Stimulated activated CD8-positive, alpha-beta memory T cell treated with anti-CD3 and anti-CD28 coated beads, Interleukin-2, amount 100 ng/mL, for 48 hours (primary cell): ENCODE measurements at places on chromosomes 1 and 21.

DNA sequence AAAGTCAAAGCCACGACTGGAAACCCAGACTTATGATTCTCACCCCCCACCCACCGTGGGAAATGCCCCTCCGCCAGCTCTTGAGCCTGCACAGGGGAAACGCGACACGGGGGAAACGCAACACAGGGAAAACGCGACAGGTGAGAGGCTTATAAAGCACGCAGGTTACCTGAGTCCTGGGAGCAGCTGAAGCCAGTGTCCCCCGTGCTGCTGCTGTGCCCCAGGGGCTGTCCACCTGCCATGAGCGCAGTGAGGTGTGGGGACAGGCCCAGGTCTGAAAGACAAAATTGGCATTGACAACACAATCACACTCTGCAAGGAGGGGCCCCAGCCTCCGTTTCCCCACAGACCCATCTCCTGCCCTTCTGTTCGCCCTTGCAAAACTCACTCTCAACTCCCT, 46.3 kb downstream of the GPR161 start:
- DNase-seq: no peak

DNA sequence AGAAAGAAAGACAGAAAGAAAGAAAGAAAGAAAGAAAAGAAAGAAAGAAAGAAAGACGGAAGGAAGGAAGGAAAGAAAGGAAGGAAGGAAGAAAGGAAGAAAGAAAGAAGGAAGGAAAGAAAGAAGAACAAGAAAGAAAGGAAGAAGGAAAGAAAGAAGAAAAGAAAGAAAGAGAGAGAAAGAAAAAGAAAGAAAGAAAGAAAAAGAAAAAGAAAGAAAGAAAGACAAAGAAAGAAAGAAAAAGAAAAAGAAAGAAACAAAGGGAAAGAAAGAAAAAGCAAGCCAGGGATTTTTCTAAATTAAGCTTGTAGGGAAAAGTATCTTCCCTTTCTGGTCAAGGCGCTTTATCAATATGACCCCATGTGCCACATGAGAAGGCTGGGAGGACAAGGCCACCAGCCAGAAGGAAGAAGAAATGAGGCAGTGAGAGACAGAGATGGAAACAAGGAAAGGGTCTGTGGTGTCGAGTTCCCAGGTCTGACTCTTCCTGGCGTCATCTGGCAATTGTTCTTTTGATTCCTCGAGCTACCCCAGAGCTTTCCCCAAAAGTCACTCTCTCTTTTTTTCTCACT, 88.4 kb upstream of the LPGAT1 start:
- DNase-seq: no peak

DNA sequence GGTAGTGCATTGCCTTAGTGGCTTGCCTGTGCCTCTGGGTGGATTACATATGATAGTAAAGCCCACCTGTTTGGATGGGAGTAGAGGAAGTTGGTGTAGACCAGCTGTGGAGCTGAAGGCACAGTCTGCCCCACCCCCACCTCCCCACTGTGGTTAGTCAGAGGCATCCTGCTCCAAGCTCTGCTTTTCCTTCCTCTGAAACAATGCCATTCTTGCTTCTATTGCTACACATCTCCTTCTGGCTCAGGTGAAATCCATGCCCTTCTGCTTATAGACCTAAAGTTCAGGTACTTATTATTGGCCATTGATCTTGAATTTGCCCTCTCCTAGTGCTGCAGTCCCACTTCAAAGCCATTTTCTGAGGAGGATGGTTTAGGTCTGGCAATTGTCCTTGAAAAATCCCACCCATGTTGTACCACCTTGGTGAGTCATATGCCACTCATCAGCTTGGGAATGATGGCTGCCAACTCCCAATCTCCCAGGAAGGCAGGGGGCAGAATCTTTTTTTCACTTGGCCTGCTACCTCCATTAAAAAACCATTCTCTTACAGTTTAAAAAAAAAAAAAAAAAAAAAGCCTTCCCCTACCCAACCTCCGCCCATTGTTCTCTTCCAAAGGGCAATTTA, 6.7 kb upstream of the TXLNA start:
- no peak for DNase-seq

DNA sequence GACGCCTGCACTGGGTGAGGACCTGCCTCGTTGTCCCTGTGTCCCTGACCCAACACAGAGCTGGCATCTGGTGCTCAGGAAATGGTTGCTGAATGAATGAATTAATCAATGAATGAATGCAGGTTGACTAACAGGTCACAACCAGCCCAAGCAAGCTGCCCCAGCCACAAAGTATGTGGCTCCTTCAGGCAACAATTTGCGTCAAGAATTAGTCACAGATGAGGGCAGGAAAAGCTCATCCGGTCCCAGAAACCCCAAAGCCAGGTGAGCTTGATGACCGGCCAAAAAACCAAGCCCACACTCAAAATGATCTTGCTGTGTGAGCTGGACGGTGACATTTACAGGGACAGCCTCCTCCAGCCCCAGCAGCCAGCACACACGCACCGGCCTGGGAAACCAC, 40.6 kb upstream of the GPR153 start:
- no peak for DNase-seq

DNA sequence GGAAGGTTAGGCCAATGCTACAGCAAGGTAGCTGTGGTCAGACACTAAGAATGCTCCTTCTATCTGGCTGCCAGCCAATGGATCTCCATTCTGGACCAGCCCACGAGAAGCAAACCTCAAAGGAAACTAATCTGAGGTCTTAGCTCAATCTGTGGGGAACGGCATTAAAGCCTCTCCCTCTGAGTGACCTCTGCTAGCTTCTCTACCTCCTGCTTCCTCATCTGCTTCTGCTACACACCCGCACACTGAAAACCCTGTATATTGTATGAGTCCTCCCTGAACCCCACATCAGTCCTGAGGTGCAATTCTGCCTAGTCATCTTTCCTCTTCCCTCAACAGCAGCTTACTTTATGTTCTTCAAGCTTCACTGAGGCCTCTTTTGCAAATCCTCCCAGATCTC, 6.9 kb upstream of the GALE start:
- DNase-seq: no peak

DNA sequence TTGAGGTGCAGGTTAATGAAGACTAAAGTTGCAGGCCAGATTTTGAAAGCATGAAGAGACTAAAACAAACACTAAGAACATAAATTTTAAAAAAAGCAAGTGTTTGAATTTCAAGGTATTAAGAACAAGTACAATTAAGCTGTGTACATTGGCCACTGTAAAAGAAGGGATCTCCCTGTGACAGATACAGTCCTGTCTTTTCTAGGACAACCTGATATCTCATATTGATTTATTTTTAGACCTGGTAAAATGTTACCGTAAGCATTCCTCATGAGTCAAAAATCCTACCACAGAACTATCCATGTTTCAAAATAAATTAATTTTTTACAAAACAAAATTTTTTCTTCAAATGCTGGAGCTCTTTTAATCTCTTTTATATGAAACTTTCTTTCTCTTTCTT, 39.4 kb downstream of the SLC22A15 start:
- DNase-seq: no peak

DNA sequence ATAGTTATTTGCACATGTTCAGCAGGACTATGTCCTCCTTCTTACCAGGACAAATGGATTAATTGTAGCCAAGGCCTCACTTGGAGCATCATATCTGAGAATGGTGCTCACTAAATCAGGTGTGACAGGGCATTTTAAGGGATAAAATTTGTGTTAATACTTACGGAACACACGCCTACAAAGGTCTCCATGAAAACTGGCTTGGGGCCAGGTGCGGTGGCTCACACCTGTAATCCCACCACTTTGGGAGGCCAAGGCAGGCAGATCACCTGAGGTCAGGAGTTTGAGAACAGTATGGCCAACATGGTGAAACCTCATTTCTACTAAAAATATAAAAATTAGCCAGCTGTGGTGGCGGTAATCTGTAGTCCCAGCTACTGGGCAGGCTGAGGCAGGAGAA, 75.1 kb upstream of the CAPZB start:
- DNase-seq: no peak

DNA sequence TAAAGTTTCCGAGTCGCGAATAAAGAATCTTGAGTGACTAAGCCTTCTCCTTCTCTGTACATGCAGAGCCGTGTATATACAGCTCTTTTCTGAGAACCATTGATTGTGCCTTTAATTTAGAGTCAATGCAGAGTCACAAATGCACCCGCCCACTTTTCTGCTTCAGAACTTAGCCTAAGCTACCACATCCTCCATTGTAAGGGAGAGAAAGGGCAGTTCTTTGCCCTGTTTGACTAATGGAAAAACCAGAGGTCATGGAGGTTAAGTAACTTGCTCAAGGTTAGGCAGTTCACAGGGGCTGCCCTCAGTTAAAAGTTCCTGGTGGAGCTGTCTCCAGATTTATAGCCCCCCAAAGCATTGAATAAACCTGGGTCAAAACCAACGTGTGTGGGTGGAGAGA, 139.6 kb downstream of the TOMM20 start:
- no peak for DNase-seq

DNA sequence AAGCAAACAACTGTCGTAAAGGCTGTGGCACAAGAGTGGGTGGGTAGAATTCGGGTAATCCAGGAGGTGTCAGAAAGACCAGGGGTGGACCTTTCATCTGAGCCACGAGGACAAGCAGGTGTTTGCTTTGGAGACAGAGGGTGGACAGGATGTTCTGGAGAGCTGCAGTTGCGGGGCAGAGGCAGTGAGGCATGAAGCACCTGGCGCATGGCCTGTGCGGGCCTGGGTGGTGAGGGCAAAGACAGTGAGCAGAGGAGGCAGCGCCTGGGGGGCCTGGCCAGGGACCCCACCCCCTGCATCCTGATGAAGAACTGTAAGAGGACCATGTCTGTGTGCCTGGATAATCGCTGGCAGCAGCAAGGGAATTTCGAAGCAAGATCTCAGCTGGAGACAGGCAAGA, 24.9 kb downstream of the KIF26B start:
- DNase-seq: no peak

GRCh38 chr1:231376875-231377549, 38.9 kb downstream of the SPRTN start:
- DNase-seq: no peak

DNA sequence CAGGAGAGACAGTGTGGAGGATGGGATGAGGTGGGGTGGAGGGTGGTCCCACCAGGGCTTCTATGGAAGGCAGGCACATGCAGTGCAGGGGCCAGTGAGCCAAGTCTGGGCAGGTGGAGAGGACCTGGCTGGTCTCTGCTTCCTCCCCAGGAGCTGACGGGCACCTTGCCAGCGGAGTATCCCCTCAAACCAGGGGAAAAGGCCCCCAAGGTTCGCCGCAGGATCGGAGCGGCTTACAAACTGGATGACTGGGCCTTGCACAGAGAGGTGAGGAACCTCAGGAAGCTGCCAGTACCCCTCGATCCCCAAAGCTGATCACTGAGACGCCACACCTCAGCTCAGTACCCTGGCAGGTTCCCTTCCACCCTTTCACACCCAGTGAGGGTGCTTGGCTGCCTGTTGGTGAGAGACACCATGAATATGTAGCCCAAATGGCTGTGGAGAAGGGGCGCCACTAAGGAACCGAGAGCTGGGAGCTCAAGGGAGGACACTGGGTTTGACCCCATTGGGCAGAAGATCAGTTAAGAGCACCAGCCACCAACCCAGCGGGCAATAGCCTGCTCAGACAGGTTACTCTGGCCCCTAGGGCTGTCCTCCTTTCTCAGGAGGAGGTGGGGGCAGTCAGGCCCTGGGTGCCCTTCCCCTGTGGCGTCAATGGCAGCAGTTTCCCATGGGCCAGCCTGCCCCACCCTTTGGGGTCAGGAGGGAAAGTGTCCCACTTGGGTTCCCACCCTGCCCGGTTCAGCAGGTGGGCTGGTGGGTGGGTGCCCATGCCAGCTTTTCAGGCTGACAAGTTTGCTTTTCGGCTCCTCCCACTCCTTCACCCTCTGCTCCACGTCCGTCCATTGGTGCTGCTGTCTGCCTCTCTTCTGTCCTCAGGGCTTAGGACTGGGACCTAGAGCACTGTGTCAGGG, 5.5 kb downstream of the INAVA start:
- no peak for DNase-seq

GRCh38 chr1:66460776-66461175, 73.2 kb upstream of the SGIP1 start:
- no peak for DNase-seq

DNA sequence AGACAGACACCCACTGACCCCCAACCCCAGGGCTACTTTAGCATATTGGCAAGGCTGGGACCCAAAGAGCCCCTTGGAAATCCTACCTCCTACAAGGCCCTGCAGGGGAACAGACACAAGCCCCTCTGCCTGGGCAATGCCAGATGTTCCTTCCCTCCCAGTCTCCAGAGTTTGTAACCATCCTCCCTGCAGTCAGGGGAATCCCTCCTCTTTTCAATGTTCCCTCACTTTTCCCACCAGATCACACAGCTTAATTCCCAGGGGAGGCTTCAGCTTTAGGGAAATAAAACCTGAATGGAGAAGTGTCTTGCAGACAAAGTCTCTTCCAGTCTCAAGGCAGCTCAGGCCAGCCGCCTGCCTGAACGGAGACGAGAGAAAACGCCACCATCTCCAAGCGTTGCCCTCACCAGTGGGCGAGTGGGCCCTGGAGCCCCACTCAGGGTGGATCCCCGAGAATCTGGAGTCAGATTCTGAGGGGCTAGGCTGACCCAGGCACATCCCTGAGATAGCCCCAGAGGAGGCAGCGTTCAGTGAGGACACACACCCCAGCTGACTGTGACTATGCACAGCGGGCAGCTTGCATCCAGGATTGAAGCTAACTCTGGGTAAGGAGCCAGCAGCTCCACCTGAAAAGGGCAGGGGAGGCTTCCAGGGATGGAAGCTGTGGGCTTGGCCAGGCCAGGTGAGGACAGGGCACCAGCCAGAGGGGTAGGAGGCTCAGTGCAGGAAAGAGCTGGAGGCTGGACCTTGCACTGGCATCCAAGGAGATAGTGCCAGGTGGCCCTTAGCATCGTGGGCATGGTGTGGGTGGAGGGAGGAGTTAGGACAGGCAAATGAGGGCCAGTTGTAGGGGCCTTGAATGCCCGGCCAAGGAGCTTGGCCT, 44.0 kb upstream of the ZC3H12A start:
- no peak for DNase-seq

DNA sequence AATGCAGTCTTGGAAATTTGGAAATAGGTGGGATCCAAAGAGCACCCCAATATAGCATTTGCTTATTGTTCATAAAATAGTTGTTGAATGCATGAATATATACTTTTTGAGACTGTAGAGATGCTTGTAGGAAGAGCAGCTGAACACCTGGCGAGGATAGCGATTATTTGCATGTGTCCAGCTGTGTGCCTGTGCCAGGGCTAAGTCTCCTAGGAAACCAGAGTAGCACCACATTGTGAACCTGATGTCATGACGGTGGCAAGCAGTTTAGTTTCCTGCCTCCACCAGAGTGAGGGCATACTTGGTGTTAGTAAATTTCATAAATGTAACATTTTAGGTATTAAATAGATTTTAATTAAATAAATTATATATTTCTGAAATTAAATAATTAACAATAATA, 37.3 kb upstream of the IRF2BP2 start:
- DNase-seq: no peak
